Activated T-cell treated with anti-CD3 and anti-CD28 coated beads for 1 hour (primary cell): ENCODE measurements at places on chromosomes 1 and 21.
A peak's percentile ranks its signal among the peaks of the same experiment; 100 is the strongest.

DNA sequence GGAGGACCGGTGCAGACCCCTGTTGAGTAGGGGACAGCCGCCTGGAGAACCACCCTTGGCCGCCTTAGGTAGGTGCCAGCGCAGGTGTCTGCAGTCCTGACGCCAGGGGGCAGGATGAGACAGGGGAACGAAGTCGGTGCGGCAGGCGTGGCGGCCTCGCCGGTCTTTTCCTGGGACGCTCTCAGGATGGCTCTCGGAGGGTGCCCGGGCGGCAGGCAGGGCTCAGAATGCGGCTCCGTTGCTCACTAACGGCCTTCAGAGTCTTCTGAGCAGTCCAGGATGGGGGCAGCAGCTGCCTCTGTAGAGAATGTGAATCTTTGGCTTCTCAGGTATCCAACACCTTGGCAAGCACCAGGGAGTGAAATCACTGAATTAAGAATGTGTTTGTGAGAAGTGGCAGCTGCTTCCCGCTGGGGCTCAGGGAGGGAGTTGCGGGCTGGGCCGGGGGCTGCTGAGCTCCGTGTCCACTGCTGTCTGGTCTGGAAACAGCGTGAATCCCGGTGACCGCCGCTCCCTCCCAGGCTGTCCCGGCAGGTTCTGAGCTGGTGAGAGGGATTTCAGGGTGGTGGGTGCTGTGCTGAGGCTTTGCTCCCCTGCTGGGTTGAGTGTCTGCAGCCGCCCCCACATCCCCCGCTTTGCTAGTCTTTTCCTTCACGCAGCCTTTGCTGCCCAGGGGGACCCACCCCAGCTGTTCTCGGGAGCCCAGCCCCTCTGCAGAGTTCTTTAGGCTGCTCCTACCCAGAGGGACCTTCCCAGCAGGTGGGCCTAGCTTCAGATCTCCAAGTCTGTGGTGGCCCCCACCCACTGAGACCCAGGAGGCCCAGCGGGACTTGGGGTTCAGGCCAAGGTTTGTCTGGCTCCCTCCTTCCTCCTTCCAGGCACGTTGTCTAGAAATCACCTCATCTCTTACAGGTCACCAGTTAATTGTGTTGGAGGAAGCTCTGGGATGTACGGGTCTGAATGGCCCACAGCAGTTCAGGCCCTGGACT is 11.1 kb upstream of the C1orf174 start:
- DNase-seq: peak; percentile 77

GRCh38 chr1:118323246-118323645 is 138.2 kb upstream of the SPAG17 start:
- DNase-seq: no peak

DNA sequence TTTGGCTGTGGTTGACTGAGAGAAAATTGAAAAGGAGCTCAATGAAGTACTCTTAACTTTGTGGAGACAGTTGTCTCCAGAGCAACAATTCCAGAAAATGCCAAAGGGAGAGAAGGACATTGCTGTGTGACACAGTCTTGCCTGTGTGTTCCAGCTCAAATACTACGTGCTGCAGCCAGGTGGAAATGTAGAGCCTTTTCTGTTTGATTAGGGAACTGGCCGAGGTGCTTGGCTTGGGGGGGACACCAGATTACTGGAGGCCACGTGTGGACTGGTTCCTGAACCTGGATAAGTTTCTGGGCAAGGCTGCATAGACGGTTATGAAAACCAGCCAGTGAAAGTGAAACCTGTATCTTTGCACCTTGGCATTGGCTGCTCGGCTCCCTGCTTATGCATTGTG is 217.9 kb downstream of the CTH start:
- no peak for DNase-seq

- DNase-seq: peak; percentile 17
These were observed 479 bp downstream of the SELENOF start for GRCh38 chr1:86913399-86913895.

GRCh38 chr1:25908161-25908560 is 1.9 kb upstream of the STMN1 start:
- DNase-seq: no peak

- no peak for DNase-seq
These were observed 35.8 kb downstream of the LAMC1 start for GRCh38 chr1:183058851-183059502.

DNA sequence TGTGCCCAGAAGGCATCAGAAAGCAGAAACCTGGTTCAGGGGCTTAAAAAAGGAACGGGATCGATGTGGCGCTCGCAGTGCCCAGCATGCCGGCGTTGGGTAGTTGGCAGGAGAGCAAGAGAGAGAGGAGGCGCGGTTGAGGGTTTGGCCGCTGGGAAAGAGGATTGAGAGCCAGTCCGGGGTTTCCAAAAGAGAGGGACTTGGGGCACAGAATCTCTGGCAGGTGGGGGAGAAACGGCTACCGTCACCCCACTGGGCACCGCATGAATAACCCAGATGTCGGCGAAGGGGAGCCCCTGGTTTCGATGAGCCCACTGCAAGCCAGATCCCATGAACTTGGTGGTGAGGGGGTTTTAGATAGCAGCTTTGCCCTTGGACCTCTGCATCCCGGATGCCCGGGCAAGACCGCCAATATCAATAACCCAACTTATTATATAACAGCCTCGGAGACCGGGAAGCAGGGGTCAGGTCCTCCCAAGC is 60.4 kb upstream of the ACOT11 start:
- no peak for DNase-seq

DNA sequence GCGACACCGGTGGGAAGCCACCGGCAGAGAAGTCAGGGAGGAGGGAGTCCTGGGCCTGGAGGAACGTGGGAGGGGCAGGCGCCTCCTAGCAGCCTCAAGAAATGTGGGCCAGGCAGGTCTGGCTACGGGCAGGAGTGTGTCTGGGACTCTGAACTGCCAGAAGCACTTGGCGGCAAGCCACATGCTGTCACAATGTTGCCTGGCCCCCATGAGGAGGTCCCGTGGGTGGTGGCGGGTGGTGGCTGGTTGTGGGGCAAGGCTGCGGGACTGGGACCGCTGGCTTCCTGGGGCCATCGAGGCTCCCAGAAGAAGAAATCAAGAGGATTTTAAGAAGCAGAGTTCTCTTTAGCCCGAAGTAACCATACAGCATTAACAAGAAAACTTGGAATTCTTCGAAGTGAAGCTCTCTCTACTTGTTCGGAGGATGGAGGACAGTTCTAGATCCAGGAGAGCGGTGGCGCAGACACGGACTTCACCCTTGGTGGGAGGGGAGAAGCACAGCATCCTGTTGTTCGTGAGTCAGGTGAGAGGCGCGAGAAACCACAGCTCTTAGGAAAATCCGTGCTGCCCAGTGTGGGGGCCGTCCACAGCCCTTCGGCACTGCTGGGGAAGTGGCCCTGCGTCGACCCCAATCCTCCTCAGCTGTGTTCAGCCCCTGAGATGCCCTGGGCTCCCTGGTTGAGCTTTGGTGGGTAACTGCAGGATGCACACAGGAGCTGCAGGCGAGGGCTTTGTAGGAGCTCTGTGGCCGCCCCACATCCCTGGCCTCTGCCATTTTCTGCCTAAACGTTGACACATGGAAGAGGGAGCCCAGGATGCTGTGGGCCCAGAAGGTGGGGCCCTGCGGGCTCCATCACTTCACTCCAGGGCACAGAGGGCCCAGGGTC is 12.4 kb downstream of the SKI start:
- DNase-seq: no peak

GRCh38 chr1:94094469-94095111 is 26.4 kb downstream of the ABCA4 start:
- no peak for DNase-seq

- DNase-seq: no peak
These were observed 36.6 kb downstream of the RGL1 start for GRCh38 chr1:183841550-183841949.

DNA sequence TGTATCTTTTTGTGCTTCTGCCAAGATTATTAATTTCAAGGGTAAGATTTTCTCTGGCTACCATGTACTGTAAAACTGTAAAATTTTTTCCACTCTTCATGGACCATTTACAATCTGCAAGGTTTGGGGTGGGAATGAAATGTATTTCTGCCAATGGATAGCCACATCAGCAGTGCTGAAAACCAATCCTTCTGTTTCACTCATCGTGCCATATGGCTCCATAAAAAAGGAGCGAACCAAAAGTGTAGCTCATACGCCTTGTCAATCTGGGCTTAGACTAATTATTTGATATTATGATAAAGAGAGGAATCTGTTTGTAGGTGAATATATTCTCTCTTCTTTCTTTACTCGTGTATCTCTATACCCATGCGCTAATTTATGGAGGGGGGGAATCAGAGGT is 3.0 kb upstream of the SLC44A5 start:
- no peak for DNase-seq

GRCh38 chr1:163785868-163786405 is 464.2 kb downstream of the NUF2 start:
- DNase-seq: no peak

- DNase-seq: no peak
These were observed 9.1 kb downstream of the CTSE start for GRCh38 chr1:206014601-206015000.

DNA sequence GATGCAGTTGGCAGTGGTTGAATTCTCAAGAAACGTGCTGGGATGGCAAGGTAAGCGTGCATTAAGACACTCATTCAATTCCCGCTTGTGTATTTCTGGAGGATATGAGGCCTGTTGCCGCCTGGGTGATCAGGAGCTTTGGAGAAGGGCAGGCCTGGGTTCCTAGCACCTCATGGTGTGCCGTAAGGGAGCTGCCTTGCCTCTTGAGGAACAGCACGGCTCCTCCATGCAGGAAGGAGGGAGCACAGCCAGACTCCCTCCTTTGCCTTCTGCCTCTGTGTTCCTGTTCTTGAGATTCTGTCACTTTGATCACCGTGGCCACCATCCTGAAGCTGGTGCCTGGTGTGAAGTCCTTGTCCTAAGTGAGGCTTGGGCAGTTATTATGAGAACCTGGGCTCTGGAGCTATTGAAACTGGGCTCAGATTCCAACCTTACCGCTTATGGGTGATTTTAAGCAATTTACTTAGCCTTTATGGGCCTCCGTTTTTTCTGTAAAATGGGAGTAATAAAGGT is 18.3 kb downstream of the SLFNL1 start:
- DNase-seq: no peak

- DNase-seq: no peak
These were observed at the start of gene KRTAP10-1 for GRCh38 chr21:44539991-44540666. TSS of gene KRTAP10-1 (minus strand) at chr21:44540195. CDS start at chr21:44540150, 45 bp downstream.

DNA sequence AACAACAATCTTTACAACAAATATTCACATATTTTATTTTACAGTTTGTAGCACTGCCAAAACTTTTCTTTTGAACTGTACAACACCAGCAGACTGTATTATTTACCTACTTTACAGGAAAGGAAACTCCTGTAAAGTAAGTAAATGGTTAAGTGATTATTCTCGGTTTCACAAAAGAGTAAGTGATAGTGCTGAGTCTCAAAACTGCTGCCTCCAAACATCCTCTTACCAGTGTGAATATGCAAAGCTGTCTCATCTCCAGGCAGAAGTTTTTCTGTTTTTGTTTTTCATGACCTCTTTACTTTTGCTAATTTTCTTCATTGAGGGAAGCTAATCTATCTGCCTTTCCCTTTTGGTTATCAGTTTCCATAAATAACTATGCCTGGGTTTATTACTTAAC is 286.7 kb downstream of the SRGAP2C start:
- no peak for DNase-seq

- no peak for DNase-seq
These were observed 860.8 kb upstream of the B3GALT2 start for GRCh38 chr1:194047206-194047605.

GRCh38 chr1:232011961-232012360 is 385.4 kb downstream of the DISC1 start:
- DNase-seq: no peak

- DNase-seq: no peak
These were observed 5.8 kb downstream of the KISS1 start for GRCh38 chr1:204190212-204191211.

- DNase-seq: no peak
These were observed 15.3 kb downstream of the CD55 start for GRCh38 chr1:207336559-207337467.

DNA sequence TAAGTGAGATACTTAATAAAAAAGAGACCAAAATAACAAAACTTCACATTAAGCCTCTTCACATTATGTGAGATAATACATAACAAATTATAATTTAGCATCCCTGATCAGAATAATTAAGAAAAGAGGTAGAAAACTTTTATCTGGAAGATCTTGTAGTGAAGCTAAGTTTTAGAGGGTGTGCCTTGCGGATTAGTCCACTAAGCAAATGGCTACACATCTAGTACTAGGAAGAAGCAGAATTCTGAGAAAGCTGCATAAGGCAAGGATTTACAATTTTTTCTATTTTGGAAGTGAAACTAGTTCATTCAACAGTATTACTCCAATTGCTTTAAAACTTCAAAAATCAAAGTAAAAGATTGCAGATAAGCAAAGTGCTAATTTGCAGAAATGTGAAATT is 3.5 kb downstream of the YOD1 start:
- no peak for DNase-seq

DNA sequence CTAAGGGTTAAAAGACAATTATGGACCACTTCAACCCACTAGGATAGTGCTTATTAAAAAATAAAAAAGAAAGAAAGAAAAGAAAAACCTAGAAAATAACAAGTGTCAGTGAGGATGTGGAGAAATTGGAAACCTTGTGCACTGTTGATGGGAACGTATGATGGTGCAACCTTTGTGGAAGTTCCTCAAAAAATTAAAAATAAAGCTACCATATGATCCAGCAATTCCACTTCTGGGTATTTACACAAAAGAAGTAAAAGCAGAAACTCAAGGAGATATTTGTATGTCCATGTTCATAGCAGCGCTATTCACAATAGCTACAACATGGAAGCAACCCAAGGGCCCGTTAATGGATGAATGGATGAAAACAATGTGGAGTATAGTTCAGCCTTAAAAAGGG is 115.2 kb upstream of the ATP1A1 start:
- DNase-seq: no peak

- no peak for DNase-seq
These were observed 888 bp upstream of the COL18A1 start for GRCh38 chr21:45403825-45404729.

- DNase-seq: no peak
These were observed 16.2 kb downstream of the CHRNB2 start for GRCh38 chr1:154583773-154584172.

DNA sequence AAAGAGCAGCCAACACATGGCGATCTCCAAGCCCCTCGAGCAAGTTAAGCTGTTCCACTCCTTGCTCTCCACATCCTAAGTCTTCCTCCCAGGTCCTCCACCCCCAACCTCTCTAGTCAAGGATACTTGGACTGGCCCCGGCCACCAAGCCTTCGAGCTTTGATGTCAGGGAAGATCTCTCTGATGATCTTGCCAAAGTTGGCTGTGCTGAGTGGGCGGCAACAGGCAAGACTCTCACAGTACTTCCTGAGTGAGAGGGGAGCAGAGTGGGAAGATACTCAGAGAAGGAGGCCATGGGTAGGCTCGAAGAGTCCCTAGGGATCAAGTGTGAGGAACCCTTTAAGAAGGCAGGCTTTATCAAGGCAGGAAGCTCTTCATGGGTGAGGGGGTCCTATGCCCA is 2.8 kb downstream of the RFX5 start:
- DNase-seq: no peak

- DNase-seq: no peak
These were observed 1348.0 kb downstream of the MRPL39 start for GRCh38 chr21:24259241-24259640.

DNA sequence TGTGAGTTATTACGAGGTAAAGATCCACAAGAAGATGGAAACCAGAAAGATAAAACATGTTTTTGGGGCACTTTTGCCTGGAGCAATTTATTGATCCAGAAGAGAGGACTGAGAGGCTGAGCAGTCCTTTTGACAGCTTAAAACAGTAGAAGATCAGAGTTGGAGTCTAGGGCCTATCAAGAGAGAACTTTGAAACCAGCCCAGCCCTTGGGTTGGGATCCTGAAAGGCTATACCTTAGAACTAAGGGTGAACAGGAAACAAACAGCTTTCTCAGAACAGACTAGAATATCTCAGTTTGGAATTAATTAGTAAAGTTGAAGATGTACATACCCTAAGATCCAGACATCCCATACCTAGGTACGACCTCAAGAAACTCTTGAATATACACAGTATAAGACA is 89.6 kb downstream of the ZZZ3 start:
- no peak for DNase-seq
